ENCODE measurements at places on chromosomes 2 and 18.

- DNase-seq, result no peak
Observed at GRCh38 chr18:77052983-77053309, 79.6 kb downstream of the MBP start.

GRCh38 chr2:181589779-181590178, 67.1 kb downstream of the CERKL start:
- no peak for DNase-seq

DNA sequence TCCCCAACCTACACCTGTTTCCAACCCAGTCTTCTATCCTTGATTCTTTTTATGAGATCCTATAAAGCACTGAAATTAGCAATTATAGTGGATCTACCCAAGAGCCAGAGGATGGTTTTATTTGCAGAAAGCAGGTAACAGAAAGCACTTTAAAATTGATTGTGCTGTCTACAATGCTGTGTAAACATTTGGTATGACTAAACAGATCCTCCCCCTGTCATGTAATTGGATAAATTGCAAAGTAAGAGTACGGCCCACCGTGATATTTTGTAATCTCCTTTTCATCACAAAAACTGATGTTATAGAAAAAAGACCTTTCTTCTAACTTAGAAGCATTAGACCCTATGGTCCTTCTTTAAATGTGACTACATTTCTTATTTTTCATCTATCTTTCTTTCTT, 11.3 kb upstream of the PPP3R1 start:
- DNase-seq, result no peak

GRCh38 chr2:6741229-6741628, 124.5 kb downstream of the CMPK2 start:
- no peak for DNase-seq

DNA sequence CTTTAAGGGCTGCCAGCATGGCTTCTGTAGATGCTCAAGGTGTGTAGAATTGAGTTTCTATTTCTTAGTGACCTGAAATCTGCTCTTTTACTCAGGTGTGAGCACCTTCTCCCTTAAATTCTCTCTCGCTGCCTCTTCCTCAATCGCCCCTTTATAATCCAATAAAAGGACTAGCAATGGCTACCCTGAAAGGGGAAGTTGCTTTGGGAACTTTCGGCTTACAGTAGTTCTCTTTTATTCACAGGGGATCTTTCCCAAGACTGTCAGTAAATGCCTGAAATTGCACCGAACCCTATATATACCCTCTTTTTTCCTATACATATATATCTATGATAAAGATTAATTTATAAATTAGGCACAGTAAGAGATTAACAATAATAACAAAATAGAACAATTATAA, 121.8 kb downstream of the ACTR3 start:
- DNase-seq, result no peak

DNA sequence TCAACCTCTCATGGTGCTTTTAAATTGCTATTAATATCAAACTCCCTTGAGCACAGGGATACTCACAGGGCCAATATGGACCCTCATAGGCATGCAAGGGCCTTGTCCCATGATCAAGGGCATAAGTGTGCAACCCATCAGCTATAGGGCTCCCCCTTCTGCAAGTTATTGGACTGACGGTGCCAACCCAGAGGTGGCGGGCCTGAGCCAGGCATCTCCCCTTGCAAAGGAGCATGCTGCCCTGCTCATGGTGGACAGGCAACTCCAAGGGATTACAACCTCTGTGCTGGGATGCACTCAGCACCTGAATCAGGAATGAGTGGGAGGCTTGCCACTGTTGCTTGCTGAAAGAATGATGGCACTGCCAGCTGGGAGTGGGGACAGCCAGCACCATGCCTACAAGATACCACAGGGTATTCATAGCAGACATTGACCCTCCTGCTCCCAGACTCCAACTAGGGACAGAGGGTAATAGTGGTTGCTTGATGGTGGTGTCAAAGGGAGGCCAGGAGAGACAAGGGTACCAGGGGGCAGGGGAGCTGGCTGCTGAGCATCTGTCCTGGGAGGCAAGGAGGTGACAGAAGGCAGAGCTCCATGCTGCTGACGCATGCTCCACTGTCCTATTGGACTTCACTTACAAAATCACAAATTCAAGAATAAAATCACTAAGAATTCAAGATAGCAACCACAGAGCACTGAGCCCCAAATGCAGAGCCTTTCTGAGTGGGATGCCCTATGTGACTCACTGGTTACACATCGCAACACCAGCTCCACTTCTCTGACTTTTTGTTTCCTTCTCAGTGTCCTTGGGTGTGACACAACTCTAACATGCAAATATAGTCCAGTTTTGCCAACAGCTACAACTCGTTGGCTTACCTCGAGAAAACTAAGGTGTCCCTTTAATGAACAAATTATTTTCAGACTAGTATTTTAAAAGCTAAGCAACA, 157.1 kb upstream of the CCDC150 start:
- no peak for DNase-seq

DNA sequence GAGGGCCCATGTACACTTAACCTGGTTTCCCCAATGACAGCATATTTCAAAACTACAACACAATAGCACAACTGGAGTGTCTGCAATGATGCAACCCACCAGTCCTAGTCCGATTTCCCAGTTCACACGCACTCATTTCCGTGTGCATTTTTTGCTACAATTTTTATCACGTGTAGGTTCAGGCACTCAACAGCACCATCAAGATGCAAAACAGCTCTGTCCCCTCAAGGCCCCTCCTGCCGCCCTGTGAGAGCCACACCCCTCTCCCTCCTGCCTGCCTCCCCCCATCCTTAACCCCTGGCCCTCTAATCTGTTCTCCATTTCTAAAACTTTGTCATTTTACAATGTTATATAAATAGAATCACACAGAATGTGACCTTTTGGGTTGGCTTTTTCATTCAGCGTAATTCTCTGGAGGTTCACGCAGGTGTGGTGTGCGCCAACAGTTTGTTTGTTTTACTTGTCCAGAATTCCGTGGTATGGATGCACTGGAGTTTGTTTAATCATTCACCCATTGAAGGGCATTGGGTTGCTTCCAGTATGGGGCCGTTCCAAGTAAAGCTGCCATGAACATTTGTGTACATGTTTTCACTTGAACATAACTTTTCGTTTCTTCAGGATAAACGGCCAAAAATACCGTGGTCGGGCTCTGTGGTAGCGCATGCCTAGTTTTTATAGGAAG, 8.4 kb downstream of the KCNIP3 start:
- DNase-seq, result no peak

- DNase-seq, result no peak
Observed at GRCh38 chr2:16722677-16723076, 57.0 kb upstream of the CYRIA start.

Measured in activated naive CD4-positive, alpha-beta T cell treated with anti-CD3 and anti-CD28 coated beads, Interleukin-2, amount 50 U/mL, for 16 hours (primary cell).